Activated naive CD8-positive, alpha-beta T cell treated with anti-CD3 and anti-CD28 coated beads, Interleukin-2, amount 50 U/mL, for 16 hours (primary cell): ENCODE measurements at places on chromosomes 11 and 22.

DNA sequence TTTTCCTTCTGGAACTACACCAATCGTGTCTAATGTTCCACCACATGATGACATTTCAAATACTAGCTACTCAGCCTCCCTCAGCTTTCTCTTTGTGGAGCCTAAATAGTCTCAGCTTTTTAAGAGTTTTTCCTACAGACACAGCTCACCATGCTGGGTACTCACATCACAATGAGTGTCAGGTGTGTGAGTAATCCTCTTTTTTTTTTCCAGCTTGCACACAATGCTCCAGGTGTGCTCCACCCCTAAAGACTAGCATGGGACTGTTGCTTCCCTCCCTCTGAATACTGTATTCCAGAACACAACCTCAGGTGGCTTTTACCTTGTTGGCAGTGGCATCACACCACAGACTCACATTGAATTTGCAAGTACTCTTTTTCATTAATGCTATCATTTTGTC, 11.7 kb downstream of the BTG4 start:
- DNase-seq = no peak

GRCh38 chr11:43693069-43693468, 12.5 kb downstream of the HSD17B12 start:
- no peak for DNase-seq

DNA sequence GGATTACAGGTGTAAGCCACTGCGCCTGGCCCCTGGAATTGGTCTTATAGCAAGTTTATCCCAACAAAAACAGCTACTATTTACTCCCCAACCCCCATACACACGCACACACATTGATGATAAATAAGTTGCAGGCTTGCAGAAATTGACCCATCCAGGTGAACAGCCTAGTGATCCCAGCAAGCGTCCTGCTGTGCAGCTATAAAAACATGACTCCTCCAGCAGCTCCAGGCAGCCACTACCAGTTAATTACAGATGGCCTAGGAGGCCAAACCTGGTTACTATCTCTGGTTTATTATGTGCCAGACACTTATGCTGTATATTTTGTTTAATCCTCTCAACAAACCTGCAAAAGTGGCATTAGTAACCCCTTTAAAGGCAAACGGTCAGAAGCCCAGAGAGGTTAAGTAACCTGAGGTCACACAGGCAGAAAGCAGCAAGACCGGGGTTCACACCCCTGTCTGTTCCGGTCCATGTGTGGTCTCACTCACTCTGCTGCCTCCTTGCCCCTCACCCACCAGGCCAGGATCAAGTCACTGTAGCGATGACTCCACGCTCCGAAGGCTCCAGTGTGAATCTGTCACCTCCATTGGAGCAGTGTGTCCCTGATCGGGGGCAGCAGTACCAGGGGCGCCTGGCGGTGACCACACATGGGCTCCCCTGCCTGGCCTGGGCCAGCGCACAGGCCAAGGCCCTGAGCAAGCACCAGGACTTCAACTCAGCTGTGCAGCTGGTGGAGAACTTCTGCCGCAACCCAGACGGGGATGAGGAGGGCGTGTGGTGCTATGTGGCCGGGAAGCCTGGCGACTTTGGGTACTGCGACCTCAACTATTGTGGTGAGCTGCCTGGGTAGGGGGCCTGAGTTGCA, 6.6 kb downstream of the F2 start:
- no peak for DNase-seq

- no peak for DNase-seq
These were observed 772 bp downstream of the C22orf15 start for GRCh38 chr22:23763579-23763945.

- no peak for DNase-seq
These were observed 4.0 kb upstream of the HMOX1 start for GRCh38 chr22:35376728-35377472.

DNA sequence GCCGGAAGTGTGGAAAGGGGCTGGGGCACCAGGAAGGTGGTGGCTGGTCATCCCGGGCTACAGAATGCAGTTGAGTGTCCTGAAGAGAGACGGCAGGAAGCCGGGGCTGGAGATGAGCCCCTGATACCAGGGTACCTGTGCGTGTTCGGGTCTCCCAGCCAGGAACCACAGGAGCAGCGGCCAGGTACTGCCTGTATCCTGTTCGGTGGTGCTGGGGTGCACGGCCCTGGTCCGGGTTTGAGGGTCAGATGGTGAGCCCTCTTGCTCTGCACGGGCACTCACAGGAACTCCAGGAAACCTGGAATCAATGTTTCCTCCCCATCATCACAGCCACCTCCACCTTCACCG, 253.1 kb upstream of the B3GAT1 start:
- no peak for DNase-seq

GRCh38 chr11:11436715-11437313, 83.8 kb upstream of the CSNK2A3 start:
- no peak for DNase-seq

DNA sequence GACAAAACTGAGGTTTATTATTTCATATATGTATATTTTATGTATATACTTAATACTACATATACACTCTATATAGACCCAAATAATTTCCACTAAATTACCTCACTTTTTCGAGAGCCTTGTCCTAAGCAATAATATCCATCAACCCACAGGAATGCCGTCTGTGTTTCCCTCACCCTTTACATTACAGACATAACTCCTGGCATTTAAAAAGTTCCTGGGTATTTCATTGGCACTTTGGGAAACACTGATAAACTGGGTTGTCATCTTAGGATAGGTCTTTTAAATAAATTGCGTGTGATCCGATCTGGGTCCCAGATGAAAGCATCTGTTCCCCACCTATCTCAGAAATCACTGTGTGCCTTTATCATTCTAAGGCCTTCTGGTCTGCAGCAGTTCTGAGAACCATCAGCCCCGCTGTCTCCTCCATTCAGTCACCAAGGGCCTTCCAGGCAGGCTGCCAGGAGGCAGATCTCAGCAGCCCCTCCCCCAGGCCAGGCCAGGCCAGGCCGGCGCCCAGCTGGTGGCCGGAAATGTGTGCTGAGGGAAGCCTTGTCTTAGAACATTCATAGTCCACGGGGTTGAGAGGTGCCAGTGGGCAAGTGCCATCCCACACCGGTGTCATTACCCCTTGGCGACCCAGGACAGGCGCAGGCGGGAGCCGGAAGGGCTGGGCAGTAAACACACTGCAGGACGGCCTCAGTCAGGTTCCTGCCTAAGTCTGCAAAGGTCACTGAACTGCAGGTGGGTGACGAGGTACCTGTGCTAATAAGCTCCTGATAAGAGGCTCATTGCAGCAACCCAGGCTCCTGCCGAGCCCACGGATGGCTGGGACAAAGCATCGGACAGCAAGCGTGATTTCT, 3.3 kb downstream of the FGF19 start:
- no peak for DNase-seq

GRCh38 chr11:6705905-6706535, 22.9 kb upstream of the MRPL17 start:
- no peak for DNase-seq

DNA sequence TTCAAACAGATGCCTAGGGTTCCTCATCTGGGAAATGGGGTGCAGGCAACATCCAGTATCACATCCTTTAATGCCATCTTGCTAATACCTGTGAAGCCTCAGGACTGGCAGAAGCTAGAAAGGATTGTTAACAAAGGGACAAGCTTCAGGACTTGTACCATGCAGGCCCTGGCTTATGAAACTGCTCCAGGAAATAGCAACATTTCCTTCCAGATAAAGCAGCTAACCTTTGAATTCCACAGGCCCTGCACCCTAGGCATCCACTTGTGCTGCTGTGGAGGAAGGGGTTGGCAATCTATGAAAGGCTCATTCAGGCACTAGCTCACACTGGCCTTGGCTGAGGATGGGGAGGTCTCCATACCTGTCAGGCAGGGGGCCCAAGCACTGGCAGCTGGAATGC, 87.2 kb downstream of the BTBD10 start:
- DNase-seq = no peak

- no peak for DNase-seq
These were observed 26.3 kb downstream of the NLRP14 start for GRCh38 chr11:7046474-7047175.

DNA sequence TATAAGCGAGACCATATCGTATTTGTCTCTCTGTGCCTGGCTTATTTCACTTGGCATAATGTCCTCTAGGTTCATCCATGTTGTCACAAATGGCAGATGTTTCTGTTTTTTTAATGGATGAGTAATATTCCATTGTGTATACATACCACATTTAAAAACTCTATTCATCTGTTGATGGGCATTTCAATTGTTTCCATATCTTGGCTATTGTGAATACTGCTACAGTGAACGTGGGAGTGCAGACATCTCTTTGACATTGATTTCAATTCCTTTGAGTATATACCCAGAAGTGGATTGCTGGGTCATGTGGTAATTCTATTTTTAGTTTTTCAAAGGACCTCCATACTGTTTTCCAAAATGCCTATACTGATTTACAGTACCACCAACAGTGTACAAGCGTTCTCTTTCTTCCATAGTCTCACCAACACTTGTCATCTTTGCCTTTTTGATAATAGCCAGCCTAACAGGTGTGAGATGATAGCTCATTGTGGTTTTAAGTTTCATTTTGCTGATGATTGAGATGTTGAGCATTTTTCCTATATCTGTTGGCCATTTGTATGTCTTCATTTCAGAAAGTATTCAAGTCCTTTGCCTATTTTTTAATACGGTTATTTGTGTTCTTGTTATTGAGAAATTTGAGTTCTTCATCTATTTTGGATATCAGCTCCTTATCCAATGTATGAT, 194.7 kb upstream of the E2F8 start:
- no peak for DNase-seq

- DNase-seq = no peak
These were observed 92.9 kb upstream of the SLC22A12 start for GRCh38 chr11:64498136-64498535.
